AML-193 (cell line): ENCODE measurements at places on chromosomes 4 and X.

GRCh38 chrX:119359618-119360382 is 39.3 kb upstream of the SLC25A43 start:
- DNase-seq, result no peak

DNA sequence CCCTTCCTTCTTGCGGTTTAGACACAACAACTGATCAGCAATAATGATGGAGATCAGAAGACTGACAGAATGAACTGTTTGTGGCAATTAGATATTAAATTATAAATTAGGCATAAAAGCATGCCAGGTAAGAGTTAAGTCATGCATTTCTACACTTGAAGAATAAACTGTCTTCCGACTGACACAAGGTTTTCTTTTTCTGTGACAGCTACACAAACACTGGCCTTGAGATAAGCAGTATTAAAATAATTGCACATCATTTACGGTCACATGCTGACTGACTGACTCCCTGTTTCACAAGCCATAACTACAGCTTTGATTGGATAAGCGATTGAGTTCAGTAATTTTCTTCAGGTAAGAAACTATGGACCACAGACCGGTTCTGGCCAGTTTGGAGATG is 56.2 kb downstream of the UBE2NL start:
- no peak for DNase-seq

- no peak for DNase-seq
Measured at GRCh38 chrX:85836868-85837267, 210.5 kb downstream of the CHM start.

DNA sequence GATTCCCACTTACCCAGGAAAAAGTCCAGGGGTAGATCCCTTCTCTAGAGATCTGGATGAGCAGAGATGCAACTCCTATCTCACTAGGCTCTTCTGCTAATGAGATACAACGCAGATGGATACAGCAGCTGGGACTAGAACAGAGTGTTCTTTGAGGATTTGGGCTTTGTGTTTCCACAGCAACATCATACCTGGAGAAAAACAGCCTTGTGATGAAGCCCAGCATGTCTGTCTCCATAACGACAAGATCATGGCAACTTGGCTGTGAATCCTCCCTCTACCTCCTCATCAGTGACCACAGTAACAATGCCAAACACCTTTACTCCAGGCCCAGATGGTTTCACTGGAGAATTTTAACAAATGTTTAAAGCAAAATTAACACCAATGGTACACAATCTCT is 80.1 kb downstream of the RCHY1 start:
- DNase-seq, result no peak

DNA sequence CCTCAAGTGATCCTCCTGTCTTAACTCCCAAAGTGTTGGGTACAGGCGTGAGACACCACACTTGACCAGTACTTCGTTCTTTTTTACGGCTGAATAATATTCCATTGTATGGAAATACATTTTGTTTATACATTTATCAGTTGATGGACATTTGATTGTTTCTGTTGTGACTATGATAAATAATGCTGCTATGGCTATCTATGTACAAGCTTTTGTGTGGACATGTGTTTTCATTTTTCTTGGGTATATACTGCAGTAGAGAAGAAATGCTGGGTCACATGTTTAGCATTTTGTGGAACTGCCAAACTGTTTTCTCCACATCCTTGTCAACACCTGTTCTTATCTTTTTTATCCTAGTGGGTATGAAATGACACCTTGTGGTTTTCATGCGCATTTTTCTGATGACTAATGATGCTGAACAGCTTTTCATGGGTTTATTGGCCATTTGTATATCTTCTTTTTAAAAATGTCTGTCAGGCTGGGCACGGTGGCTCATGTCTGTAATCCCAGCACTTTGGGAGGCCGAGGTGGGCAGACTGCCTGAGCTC is 37.3 kb downstream of the SAT1 start:
- DNase-seq, result no peak

GRCh38 chrX:9593756-9594155 is 128.9 kb downstream of the TBL1X start:
- DNase-seq, result no peak

GRCh38 chrX:21989384-21989783 is 42.7 kb upstream of the PHEX start:
- DNase-seq, result no peak

DNA sequence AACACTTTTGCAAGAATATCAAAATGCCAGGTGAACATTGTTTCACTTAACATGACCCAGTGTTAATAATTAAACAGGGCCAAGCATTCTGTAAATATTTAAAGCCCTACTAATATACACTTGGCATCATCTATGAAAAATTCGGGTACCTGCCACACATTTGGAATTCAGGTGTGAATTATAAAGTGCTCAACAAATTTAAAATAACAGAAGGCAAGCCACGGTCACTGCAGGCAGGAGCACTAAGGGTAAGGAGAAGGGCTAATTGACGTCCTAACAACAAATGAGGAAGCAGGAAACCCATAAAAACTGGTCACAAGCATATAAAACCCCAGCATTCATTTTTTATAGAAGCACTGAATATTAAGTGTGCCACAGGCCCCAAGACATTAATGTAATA is 43.8 kb upstream of the CPEB2 start:
- DNase-seq, result no peak

DNA sequence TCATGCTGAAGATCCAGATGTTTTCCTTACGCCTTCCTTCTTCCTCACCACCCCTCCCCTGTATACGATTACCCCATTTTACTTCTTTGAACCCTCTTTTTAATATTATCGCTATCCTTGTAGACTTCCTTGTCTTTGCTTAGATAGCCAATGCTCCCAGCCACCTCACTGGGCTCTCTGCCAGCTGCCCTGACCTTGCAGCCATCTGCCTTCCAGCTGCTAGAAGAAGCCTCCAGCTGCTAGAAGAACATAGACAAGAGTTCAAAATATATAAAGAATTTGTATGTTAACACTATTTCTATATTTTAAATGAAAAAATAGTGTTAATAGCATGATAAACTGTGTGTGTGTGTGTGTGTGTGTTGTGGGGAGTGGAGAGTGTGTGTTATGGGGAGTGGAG is 374.7 kb downstream of the ANKRD50 start:
- DNase-seq, result no peak

GRCh38 chr4:16801356-16801755 is 97.1 kb downstream of the LDB2 start:
- DNase-seq, result no peak

DNA sequence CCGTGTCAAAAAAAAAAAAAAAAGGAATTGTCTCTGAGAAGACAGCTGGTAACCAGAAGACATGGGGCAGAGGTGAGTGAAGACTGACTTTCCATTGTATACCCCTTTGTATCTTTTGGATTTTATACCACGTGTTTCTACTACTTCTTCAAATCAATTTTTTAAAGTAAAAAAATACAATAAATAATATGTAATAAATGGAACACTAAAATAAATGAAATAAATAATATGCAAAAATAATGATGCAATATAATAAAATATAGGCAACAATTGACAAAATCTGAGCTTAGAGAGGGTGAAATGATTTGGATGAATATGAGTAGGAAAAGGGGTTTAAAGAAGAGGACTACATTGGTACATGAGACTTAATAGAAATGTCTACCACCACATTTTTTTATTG is 155.8 kb downstream of the IL15 start:
- no peak for DNase-seq
